Activated CD8-positive, alpha-beta memory T cell treated with anti-CD3 and anti-CD28 coated beads, Interleukin-2, amount 10 ng/mL, durations not matched to agents 7 days and 5 days (primary cell): ENCODE measurements at places on chromosomes 7 and 10. TPM values are rescaled to one million over a fixed set of nuclear protein-coding genes. Genes with fewer than 3 reads are reported as not detected.

GRCh38 chr7:102935450-102936115 lies 22.8 kb downstream of the LRRC17 start:
- no peak for DNase-seq

Gene ZCWPW1
- 2.6 TPM for total RNA-seq

Gene LRRC61
- total RNA-seq = 24.7 TPM

Gene OR2A12
- total RNA-seq = not detected

DNA sequence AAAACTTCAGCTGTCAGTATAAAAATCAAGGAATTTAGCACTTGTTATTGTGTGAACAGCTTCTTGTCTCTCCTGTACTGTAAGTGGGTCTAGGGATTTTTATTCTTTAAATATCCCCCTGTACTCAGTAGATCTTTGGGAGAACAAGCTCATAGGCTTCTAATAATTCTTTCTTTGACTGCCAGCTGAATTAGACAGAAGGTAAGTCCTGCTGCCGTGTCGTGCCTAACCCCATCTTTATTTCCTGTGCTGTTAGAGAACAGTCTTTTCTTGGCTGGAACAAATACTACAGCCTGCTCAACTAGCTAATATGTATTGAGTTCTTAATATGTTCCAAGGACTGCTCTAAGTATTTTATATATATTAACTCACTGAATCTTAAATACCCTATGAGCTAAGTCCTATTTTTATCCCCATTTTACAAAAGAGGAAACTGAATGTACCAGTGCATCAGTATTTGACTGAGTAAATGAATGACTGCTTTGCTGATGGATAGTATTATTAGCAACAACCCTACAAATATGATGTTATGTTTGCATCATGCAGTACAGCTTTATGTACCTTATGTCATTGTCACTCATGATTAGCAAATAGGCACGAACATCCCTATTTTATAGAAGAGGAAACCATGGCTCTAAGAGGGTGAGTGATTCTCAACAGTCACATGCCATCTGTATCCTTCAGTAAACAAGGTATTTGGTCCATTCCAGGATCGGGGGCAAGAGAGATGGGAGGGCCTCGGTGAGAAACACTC lies 5.5 kb upstream of the DUSP5 start:
- DNase-seq = no peak
